HTR-8/SVneo (cell line): ENCODE measurements at places on chromosomes 1 and 21.

GRCh38 chr1:39262802-39263201, 58.3 kb downstream of the MACF1 start:
- no peak for DNase-seq

GRCh38 chr1:7300893-7301663, 470.0 kb upstream of the VAMP3 start:
- DNase-seq = peak; percentile 68

- no peak for DNase-seq
Observed at GRCh38 chr1:239537795-239538194, 151.4 kb downstream of the CHRM3 start.

DNA sequence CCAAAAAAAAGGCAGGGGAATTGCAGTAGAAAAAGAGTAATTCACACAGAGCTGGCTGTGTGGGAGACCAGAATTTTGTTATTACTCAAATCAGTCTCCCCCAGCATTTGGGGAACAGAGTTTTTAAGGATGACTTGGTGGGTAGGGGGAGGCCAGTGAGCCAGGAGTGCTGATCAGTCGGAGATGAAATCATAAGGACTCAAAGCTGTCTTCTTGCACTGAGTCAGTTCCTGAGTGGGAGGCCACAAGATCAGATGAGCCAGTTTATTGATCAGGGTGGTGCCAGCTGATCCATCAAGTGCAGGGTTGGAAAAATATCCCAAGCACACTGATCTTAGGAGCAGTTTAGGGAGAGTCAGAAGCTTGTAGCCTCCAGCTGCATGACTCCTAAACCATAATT, 23.7 kb upstream of the EDARADD start:
- no peak for DNase-seq

DNA sequence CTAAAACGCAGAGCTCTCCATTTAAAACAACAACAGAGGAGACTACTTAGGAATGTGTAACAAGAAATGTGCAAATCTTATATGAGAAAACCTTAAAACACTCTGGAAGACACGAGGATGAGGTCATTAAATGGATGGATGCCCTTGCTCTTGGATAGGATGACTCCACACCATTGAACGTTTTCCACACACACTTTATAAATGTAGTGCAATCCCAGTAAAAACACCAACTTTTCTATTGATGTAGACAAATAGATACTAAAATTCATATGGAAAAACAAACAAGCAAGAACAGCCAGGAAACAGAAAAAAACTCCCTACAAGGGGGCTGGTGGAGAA, 18.4 kb upstream of the COL6A1 start:
- no peak for DNase-seq

GRCh38 chr1:2145946-2146835, 48.4 kb downstream of the FAAP20 start:
- no peak for DNase-seq

DNA sequence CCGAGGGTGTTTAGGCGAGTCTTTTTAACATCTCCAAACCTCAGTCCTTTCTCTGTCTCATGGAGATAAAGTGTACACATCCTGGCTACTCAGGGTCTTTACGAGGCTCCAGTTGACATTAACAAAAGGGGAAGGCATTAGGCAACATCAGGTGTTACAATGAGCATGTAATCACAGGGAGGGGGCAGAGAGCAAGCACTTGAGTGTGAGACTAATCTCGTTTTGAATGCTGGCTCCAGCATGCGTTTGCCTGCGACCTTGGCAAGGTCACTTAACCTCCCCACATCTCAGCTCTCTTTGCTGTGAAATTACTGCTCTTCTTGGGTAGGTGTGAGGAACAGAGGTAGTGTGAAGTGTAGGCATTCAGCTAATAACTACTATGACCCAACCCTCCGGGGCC, 3.1 kb downstream of the TNNT2 start:
- DNase-seq = no peak

DNA sequence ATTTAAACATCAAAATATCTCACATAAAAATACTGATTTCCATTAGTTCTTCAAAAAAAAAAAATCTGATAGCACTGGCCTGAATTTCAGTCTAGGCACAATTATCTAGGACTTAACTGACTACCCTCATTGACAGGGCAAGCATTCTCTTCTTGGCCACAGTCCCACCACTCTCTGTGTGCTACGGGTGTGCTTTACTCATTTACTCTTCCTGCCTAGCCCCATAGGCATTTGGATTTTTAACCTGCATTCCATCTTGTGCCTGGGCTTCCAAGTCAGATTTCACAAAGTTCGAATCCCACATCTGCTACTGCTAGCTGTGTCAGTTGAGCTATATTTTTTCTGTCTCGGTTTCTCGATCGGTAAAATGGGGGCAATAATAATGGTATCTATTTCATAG, 38.0 kb downstream of the PTPN14 start:
- no peak for DNase-seq

DNA sequence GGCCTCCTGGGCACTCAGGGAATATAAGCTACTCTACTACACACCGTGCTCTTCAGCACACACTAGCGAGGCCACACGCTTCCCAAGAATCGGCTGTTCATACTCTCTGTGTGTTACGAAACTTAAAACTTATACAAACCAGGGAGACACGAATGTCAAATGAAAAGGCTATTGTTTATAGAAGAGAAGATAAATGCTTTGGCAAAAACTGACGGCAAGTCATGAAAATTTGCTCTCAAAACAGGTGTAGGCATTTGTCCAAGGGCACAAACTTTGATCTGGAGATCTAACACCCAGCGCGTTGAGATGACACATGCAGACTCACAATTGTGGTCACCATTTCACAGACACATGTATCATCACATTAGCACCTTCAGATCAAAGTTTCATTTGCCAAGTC, 46.1 kb downstream of the USP48 start:
- no peak for DNase-seq

DNA sequence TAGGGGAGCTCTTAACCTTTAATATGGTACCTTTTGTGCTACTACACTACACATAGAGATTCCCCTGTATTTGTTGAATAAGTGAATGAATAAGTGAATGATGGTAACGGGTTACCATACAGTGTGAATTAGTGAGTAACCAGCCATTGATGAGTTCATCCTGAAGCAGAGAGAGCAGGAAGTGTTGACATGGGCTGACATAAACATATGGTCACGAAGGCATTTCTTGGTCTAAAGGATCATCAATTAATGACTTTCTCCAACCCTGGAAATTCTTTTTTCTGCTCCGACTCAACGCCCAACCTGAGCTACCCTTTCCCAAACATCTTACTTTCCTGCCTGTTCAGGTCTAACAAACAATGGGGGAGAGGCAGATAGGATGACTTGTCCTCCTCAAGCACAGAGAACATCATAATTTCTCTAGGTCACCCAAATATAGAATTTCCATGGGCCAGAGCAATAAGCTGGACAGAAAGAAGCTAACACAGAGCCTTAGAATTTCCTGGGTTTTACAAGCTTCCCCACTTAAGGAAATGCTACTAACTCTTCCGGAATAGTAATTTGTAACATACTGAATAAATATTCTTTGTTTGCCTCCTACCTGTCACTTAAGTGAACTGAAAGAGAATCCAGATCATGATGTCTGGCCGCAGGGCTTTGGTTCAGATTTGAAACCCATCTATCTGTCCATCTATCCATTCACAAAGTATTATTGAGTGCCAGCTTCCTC, 114.7 kb upstream of the NGF start:
- DNase-seq = no peak

GRCh38 chr1:154765970-154766369, 104.1 kb downstream of the KCNN3 start:
- peak; percentile 45 for DNase-seq

DNA sequence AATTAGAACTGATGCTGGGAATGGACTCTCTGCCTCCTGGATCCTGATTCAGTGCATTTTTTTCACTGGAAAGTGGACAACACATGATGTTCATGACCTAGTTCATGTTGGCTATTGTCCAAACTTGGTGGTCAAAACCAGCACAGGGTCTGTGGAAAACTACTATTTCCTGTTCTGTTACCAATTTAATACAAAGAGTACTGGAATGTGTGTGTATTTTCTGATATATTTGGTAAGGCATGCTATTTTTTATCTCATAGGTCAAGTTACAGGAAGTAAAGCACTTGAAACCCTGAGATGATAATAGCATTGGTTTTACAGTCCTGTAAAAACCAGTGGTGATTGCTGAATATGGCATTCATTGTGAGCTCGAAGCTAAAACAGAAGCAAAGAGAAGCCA, 89.9 kb downstream of the SGIP1 start:
- DNase-seq = peak; percentile 7

DNA sequence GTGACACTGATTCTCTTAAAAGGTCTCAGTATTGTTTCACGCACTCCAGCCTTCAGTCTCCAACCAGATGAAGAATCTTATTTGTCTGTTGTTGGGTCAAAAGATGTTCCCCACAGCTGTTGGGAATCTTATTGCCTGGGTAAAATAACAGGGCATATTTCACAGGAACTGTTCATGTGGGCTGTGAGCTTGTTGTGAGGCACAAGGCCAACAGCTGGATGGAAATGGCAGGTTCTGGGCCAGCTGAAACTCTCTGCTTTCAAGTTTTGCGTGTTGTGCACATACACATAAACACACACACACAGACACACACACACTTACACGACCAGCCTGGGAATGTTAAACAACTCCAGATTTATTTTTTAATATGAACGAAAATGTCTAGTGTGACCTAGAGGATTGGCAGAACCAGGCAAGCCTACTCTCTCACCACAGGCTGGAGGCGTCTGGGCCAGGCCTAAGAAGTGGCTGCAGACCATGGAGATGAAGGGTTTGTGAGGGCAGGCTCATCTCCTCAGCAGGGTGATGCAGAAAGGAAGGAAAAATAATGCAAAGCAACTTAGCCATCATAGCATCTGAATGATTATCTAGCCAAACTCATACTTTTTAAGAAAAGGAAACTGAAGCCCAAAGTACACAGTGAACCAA, 357.0 kb downstream of the TTLL7 start:
- DNase-seq = no peak

- DNase-seq = peak; percentile 55
Observed at GRCh38 chr1:155003766-155004351, 1.3 kb downstream of the ZBTB7B start.

GRCh38 chr1:185170291-185170848, 13.4 kb downstream of the SWT1 start:
- peak; percentile 57 for DNase-seq

DNA sequence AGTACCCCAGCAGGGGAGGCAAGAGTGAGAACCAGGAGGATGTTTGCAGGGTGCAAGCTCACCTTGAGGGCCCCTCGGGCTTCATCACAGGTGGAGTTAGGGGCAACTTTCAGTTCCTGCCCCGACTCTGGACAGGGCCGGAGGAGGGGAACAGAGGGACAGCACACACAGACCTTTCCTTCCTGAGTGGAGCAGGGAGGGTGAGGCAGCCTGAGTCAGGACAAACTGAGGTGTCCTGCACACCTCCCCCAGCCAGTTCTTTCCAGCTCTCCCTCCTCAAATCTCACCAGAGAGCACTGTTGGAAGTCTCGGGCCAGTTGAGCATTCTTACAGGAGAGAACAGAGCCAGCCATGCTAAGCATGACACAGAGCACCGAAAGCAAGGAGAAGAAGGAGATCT, 1.5 kb downstream of the ENTREP3 start:
- DNase-seq = no peak

DNA sequence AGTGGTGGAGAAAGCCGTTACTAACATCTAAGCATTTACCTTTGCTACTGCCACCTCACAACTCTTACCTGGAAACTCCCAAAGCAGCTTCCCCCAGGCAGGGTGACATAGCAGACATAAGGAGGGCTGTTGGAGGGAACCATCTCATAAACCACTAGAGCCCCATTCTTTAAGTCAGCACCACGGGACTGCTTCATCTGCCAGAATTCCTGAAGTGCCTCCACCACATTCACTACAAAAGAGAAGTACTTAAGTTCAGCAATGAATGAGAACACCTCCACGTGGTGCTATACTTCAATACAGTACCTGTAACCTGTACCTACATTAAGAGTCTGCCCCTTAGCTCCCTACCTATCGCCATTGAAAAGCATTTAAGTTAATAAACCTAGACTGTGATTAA, 10.3 kb downstream of the LIX1L start:
- DNase-seq = no peak

DNA sequence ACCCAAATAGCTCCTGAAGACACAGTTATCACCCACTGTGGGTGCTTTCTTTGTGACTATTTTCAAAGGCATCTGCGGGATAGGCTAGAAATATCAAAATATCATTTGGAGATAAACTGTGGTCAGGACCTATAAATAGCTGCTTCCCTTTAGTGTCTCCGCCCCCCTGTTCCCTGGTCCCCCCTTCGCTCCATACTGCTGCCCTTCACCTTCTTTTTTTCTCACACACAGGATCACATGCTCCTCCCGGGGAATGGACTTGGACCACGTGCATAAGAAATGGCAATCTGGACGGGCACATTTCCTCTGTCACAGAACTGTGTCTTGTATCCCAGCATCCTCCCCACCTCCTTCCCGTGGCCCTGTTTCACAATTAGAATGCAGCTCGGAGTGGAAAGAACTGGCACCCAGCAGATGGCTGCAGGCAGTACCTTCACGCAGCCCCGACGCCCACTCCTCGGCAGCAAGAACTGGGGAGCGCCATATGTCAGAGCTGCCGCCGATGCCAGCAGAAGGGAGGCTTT, 68.8 kb upstream of the SSX2IP start:
- DNase-seq = no peak

GRCh38 chr1:224170343-224170742, 12.7 kb upstream of the DEGS1 start:
- DNase-seq = no peak

DNA sequence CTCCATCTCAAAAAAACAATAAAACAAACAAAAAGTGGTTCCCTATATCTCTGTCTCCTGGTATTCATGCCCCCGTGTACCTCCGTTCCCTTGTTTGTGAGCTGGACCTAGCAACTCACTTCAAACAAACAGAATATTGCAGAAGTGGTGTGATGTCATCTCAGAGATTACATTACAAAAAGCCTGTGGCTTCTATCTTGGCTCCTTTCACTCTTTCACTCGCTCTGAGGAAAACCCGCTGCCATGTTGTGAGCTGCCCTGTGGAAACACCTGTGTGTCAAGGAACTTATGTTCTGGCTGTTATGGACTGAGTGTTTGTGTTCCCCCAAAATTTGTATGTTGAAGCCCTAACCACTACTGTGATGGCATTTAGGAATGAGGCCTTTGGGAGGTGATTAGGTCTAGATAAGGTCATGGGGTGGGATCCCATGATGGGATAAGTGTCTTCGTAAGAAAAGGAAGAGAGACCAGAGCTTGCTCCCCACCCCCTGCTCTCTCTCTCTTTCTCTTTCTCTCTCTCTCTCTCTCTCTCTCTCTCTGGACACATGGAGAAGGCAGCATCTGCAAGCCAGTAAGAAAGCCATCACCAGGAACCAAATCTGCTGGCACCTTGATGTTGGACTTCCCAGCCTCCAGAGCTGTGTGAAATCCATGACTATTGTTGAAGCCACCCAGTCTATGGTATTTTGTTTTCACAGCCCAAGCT, 7.4 kb upstream of the HYI start:
- no peak for DNase-seq
